Hypothalamus (tissue), 51 donors: ENCODE measurements at places on chromosomes 6 and 20.

- no peak for DNase-seq
Measured at GRCh38 chr6:137877113-137877512, 10.1 kb downstream of the TNFAIP3 start.

- no peak for DNase-seq
Measured at GRCh38 chr20:52933867-52934266, 38.3 kb upstream of the TSHZ2 start.

- DNase-seq: no peak
Measured at GRCh38 chr6:110543106-110543505, 66.7 kb upstream of the SLC22A16 start.

GRCh38 chr20:62818592-62819493 lies 2.0 kb downstream of the COL9A3 start:
- DNase-seq: peak; percentile 57

GRCh38 chr6:70973604-70974003 lies 16.7 kb upstream of the B3GAT2 start:
- DNase-seq: no peak

DNA sequence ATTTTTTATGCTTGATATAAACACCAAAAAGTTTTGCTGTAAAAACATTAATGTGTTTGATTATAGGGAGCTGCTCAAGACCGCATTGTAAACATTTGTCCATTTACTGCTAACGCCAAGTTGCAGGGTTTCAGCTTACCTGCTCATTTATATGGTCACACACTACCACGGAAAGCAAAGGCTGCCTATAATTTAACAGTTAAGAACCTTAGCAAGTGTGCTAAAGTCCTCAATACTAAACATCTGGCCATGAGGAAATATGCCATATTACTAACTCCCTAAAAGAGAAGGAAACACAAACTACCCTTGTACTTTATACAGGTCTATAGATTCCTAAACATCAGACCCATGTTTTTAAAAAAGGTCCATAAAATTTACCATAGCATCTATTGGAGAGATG lies 129.5 kb downstream of the ASCC3 start:
- DNase-seq: no peak

- no peak for DNase-seq
Measured at GRCh38 chr6:151534576-151534975, 40.8 kb downstream of the CCDC170 start.

DNA sequence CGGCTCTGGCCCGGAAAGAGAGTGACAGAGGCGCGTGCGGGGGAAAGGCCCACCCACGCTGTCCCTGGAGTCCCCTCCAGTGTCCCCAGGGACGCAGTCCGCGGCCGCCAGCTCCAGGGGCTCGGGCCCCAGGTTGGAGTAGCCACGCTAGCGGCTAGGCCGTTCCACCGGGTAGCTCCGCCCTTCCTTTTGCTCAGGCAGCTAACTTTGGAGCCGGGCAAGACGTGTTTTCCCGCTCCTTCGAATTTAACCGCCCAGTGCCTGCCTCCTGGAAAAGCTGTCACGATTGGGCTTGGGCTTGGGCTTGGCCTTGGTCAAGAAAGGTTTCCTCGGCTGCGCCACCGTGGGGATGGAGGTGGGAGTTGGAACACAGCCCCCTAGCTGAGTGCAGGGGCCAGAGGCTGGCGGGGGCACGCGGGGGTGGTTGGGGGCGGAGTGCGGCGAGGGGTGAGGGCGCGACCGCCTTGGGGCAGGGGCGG lies 4.7 kb downstream of the LINC00237 start:
- no peak for DNase-seq
